Tibial nerve (tissue), 4 donors: ENCODE measurements at places on chromosomes 1 and 21. TPM values are rescaled to one million over a fixed set of nuclear protein-coding genes. Genes with fewer than 3 reads are reported as not detected.

The SORT1 gene
- 199 TPM for total RNA-seq

The NDUFV3 gene
- total RNA-seq = 70.2 TPM

The FCRL2 gene
- total RNA-seq = 0.21 TPM

The LCK gene
- total RNA-seq = 6.9 TPM

The C1QB gene
- total RNA-seq = 592 TPM

The F3 gene
- 65.6 TPM for total RNA-seq

The MTMR11 gene
- total RNA-seq = 10.3 TPM

The GOLPH3L gene
- total RNA-seq = 20.6 TPM

The LMX1A gene
- not detected for total RNA-seq

The IER5 gene
- 13.1 TPM for total RNA-seq

The COL9A2 gene
- 5.9 TPM for total RNA-seq

The FCRL5 gene
- not detected for total RNA-seq

The FLG gene
- not detected for total RNA-seq

The TCHH gene
- 0.60 TPM for total RNA-seq

The TFF3 gene
- total RNA-seq = 6.5 TPM

The ZMYM4 gene
- 38.7 TPM for total RNA-seq

The RSPH1 gene
- total RNA-seq = 1.7 TPM

The CNR2 gene
- total RNA-seq = not detected

The CFAP141 gene
- not detected for total RNA-seq

The AMY2A gene
- total RNA-seq = 1.5 TPM

The CELA3A gene
- total RNA-seq = 60.6 TPM

The FCRL6 gene
- 1.9 TPM for total RNA-seq

The LCE4A gene
- total RNA-seq = not detected

The SPRR3 gene
- total RNA-seq = not detected

The ALX3 gene
- total RNA-seq = not detected

The HORMAD1 gene
- total RNA-seq = 1.5 TPM

The PLA2G4A gene
- 7.2 TPM for total RNA-seq

The OR2L13 gene
- total RNA-seq = not detected

The ZSWIM5 gene
- total RNA-seq = 2.5 TPM

The DIPK1A gene
- 3.1 TPM for total RNA-seq

The TRPM2 gene
- total RNA-seq = 4.9 TPM

The TMEM167B gene
- total RNA-seq = 23.2 TPM

The NOS1AP gene
- total RNA-seq = 4.6 TPM

The FOXJ3 gene
- total RNA-seq = 67.5 TPM

The PDC gene
- not detected for total RNA-seq

The FAM167B gene
- total RNA-seq = 5.4 TPM

The SERPINC1 gene
- total RNA-seq = not detected

The OR2M3 gene
- total RNA-seq = not detected

The SELENBP1 gene
- 119 TPM for total RNA-seq

The CRNN gene
- not detected for total RNA-seq

The CDC42BPA gene
- 47.0 TPM for total RNA-seq

The C8B gene
- total RNA-seq = not detected

The GSTM4 gene
- total RNA-seq = 38.1 TPM

The WNT9A gene
- 5.1 TPM for total RNA-seq

The C1orf141 gene
- total RNA-seq = not detected

The NBPF26 gene
- total RNA-seq = 41.9 TPM

The RPS6KA1 gene
- total RNA-seq = 13.8 TPM

The LCE3D gene
- total RNA-seq = not detected
